Activated T-cell treated with anti-CD3 and anti-CD28 coated beads, Interleukin-2, amount 50 U/mL, for 72 hours (primary cell): ENCODE measurements at places on chromosomes 2 and 18. TPM values are rescaled to one million over a fixed set of nuclear protein-coding genes. Genes with fewer than 3 reads are reported as not detected.

GRCh38 chr2:48105848-48106247 is 199.6 kb upstream of the FBXO11 start:
- DNase-seq: no peak

- DNase-seq: peak; percentile 78
These were observed 7.1 kb upstream of the SOS1 start for GRCh38 chr2:39127973-39128372.

GRCh38 chr2:70686577-70687460 is 81.2 kb downstream of the ADD2 start:
- peak; percentile 39 for DNase-seq

DNA sequence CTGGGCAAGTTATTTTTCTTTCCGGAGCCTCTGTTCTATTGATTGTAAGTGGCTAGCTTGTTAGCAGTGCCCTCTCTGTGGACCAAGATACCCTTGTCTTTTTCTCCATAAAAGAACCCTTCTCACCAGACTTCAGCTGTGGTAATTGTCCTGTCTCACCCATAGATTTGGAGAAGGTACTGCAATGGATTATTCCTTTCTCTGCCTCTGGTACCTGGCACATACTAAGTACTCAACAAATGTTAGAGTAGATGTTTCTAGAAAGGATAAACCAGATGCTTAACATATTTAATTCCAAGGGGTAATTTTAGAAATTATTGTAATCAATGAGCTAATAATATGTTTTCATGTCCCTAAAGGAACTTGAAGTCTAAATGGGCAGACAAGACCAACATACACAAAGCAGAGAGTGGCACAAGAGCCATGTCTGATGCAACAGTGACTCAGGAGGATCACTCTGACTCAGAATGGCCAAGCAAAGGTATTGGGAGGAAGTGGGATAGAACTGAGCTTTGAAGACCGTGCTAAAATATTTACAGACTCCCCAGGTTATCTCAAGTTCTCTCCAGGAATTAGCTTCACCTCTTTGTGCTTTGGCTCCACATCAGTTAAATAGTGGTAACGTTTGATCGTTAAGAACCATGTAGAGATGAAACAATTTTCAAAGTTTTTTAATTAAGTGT is 129.7 kb upstream of the OSR1 start:
- DNase-seq: peak; percentile 52

DNA sequence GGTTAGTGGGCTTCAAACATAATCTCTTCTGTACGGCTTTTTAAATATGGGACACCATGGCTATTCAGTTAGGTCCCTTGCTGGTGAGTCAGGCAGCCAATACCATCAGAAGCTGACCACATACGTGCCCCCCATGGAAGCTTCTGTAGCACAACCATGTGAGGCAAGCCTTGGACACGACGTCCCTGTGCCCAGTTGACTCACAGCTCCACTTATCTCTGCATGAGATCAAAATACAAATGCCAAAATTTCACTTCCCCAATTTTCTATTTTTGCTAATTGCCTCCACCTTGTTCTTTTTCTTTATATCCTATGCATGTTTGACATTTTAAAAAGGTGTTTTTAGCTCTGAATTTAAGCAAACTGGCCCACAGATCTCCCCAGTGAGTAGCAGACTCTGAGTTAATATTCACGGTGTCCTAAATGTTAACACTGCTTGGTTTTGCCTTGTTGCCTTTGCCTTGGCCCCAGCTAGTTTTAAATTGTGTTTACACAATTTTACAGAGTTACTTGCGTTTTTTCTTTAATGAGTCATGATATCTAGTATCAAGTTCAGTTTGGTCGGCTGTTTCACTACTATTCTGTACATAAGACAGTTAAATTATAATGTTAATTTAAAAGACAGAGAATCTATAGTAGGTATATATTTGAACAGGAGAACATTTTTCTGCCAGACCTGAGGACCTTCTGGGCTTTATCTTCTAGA is 77.5 kb downstream of the CDCA7 start:
- DNase-seq: no peak

The UGT1A10 gene
- total RNA-seq: not detected

The HOXD12 gene
- total RNA-seq: not detected

GRCh38 chr2:1607236-1607920 is 136.9 kb downstream of the PXDN start:
- DNase-seq: no peak

DNA sequence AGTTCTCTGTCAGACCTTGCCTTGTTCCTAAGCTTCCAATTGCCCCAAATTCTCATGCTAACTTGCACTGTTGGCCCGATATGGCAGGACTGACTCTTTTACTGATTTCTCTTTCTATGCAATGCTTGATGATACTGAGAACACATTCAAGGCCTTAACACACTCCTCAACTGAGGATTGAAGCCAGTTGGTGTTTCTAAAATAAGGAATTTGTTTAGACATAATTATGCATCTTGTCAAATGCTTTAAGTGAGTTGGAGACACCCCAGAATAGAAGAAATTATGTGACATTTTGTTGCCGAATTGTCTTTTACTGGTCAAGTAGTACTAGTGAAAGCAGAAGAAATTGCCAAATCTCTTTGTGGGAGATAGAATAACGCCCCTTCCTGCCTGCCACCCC is 60.0 kb upstream of the THSD7B start:
- DNase-seq: no peak

The ALPP gene
- total RNA-seq: not detected

The ICA1L gene
- 14.0 TPM for total RNA-seq

The OTOS gene
- total RNA-seq: not detected
